ENCODE measurements at places on chromosomes 4 and X.

DNA sequence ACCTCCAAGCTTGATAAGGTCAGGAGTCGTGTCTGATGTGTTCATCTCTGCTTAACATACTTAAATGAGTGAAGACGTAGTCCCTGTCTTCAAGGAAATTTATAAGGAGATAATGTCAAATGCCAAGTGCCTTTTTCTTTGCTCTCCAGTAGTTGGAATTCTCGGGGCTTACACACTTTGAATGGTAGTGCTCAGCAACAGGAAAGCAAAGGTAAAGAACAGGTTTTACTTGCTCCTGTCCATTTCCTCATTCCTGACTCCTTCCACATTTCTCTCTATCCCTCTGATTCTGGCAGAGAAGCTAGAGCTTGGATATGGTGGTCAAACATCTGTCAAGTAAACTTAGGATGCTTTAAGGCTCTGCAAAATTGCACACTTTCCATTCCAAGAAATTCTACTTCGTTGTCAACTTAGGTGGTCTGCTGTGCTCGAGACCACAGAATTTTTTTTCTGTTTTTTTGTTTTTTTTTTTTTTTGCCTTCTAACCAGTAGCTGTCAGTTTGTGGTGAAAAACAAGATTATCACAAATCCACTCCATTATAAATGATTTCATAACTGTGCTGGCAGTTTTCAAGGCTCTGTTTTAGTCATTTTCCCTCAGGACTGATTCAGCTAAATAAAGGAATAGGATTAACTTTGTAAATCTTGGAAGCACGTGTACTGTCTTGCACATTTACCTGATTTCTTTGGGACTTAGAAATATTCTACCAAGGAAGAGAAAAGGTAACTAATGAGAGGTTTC lies 180.8 kb upstream of the ANXA3 start:
- no peak for DNase-seq

- no peak for DNase-seq
Observed at GRCh38 chr4:22070256-22070655, 121.7 kb upstream of the KCNIP4 start.

GRCh38 chrX:9912351-9913145 lies 54.6 kb upstream of the CLDN34 start:
- no peak for DNase-seq

- no peak for DNase-seq
Observed at GRCh38 chrX:139581068-139581467, 50.5 kb downstream of the F9 start.

DNA sequence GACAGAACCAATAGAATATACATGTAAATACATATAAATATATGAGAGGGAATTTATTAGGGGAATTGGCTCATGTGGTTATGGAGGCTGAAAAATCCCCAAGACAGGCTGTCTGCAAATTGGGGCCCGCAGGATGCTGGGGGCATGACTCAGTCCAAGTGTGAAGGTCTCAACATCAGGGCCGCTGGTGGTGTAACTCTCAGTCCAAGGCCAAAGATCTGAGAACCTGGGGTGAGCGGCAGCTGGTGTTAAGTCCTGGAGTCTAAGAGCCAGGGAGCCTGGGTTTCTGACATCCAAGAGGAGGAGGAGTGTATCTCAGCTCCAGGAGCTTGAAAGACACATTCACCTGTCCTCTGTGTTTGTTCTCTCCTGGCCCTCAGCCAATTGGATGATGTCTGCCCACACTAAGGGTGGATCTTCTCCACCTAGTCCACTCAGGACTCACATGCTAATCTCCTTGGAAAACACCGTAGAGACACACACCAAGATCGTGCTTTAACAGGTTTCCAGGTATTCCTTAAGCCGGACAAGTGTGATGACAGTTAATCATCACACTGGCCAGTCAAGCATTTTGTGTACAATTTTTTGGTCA lies 28.9 kb downstream of the TIGD2 start:
- DNase-seq: no peak

DNA sequence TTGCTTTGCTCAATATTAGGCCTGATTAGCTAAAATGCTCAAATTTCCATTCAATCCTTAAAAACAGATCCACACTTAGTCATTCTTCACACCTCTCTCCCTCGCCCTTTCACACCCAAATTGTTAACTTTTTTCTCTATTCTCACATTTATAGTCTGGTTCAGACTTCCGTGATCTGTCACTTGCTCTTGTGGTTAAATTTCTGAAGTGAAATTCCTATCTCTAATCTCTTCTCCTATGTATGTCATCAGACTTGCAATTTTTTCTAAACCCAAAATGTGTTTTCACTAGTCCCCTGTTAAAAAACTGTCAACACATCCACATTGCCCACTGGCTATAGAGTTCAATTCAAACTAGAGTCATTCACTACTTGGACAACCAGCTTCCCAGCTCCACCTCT lies 63.2 kb downstream of the SNCA start:
- no peak for DNase-seq

DNA sequence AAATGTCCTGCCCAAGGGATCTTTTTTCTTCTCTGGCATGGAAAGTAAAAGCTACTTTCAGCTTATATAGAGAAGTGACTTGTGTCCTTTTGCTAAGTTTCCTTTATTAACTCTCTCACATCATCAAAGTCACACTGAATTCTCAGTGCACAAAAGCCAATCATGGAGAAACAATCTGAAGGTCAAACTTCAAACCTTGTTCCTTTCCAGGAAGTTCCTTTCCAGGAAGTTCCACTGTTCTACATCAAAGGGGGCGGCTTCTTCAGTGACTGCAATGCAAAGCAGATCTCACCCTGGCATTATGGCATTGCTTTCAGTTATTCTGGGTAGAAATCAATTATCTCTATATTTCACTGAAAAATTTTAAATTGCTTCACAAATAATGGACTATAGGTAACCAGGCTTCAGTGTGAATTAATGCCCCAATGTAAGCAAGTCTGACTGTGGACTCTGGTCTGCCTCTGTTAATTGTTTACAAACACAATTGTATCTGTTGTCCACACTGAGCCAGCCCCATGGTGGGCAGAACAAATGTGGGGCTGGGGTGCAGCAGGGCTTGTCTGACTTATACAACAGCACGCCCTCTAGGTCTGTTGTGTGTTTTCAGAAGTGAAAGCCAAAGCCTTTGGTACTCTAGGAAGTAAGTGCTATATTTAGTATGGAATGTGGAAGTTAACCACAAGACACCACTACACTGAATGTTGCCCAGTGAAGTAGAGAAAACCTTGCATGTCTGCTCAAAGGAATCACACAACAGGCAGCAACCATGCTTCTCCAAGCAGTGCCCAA lies 98.8 kb downstream of the CDS1 start:
- DNase-seq: no peak

- no peak for DNase-seq
Observed at GRCh38 chrX:40012039-40012867, 85.5 kb downstream of the BCOR start.

DNA sequence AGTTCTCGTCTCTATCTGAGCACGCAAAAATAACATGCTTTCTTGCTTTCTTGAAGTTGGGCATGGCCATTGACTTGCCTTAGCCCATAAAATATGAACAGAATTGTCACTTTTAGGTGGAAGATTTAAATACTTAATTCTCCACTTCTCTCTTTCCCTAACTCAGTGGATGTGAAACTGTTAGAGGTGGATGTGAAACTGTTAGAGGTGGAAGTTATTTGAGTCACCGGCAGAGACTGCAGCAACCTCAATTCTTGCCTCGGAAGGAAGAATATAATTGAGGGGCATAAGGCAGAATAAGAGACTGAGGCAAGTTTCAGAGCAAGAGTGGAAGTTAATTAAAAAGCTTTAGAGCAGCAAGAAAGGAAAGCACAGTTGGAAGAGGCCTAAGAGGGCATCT lies 2.8 kb upstream of the PARM1 start:
- no peak for DNase-seq

DNA sequence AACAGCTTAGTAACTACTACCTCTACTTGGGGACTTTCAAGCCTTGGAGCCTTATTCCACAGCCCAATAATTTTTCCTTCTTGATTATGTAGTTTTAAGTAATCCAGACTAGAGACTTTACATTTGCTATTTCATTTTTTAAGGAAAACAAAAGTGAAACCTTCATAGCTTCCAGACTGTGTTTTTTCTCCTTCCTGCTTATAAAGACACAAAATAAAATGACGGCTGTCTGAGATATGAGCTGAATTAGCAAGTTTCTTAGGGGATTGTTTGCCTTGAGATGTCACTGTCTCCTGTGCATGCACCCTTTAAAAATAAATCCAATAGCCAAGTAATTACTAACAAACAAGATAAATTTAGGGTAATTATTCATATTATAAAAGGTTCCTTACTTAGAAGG lies 78.8 kb upstream of the PACRGL start:
- no peak for DNase-seq

- no peak for DNase-seq
Observed at GRCh38 chr4:124631760-124632159, 80.8 kb downstream of the ANKRD50 start.

DNA sequence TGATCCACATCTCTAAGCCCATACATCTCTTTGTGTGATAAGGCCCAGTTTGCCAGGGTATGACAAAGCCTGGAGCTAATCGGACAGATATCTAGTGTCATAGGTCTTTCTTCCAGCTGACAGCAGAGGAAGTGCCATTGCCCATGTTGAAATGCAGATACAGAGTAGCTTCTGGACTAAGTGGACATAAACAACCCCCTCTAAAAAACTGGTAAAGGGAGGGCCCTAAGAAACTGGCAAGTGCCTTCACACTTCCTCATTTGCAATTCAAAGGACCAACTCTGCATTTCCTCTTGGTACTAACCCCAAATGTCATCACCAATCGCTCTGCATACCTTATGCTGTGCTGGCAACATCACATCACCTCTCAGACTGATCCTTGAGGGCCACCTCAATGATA lies 20.8 kb downstream of the ARHGEF6 start:
- no peak for DNase-seq

GRCh38 chrX:155333544-155334100 lies 792 bp downstream of the CLIC2 start:
- DNase-seq: no peak

GRCh38 chr4:7107166-7107905 lies 39.5 kb upstream of the GRPEL1 start:
- DNase-seq: no peak

GRCh38 chrX:153501530-153501929 lies 6.8 kb downstream of the BGN start:
- DNase-seq: no peak

DNA sequence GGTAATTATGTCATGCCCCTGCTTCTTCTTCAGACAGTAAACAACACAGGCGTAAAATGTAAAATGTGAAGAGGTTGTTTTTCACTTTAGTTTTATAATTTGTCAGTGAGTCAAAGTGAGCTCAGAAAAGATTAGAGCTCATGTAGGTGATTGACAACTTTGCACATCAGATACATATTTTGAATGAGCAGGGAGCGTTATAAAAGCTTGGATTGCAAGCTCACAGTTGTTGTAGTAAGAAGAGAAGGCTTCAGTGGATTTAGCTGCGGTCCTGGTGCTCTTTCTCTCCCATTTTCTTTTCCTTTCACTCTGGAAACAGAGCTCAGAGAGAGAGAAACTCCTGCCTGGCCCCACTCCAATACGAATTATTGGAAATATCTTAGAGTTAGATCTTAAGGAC lies 26.4 kb downstream of the MTMR1 start:
- DNase-seq: no peak

- DNase-seq: no peak
Observed at GRCh38 chrX:33128048-33128805, 83.1 kb downstream of the DMD start.

DNA sequence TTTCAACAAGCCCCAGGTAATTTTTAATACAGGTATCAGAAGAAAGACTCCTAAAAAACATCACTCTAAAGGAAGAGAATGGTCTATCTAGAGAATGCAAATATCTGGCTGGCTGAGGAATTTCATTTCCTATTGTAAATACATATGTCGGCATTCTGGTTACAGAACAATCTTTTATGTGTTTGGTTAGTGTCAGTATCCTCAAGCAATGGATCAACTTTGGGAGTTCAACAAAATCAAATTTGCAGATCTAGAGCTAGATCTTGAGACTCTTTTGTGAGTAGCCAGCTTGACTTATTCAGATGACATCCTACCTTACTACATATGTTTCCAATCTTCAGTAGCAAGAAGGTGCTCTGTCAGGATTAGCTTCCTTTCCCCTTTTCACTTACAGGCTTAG lies 145.1 kb downstream of the BTC start:
- no peak for DNase-seq

DNA sequence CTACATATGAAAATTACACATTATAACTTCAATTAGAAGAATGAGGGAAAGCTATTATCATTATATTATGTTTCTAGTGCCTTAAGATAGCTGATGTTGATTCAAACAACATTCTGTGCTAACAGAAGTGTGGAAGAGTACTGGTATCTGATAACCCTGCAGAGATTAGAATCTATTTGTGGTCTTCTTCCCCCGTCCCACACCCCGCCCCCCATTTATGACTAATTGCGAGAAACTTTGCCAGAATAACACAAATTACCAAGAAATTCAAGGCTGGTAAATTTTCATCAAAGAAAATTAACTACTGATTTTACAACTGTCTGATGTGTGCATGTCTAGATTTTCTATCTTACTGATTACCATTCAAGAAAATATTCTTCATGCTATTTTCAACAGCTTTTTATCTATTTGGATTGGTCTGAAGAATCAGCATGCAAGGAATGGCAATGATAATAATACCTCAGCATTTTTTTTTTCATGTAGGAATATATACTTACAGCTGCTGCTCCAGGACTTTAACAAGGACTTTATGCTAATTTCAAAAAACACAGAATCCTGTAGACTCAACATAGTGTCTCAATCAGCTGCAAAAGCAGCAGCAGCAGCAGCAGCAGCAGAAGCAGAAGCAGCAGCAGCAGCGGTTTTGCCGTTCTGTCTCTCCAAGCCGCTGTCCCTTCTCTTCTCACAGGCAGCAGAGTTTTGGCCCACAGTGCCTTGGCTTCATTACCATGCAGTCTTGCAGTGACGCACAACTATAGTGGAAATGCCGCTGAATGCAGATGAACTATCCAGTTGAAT lies 126.7 kb downstream of the FRYL start:
- no peak for DNase-seq

DNA sequence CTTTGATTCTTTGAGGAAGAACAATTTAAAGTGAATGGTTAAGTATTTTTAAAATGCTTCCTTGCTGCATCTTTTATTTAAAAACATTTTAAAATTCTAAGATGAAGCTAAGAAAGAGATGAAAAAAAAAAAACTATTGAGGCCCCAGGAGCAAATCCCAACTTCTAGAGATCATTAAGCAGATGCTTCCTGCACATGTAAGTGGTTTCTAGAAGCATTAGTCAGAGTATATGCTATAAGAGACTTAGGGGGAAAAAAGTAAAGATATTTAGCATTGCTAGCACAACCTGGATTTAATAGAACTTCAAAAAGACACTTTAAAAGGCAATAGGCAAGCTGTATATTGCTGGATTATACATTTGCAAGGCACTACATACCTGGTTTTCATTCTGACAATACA lies 64.7 kb downstream of the ZNF827 start:
- DNase-seq: no peak

DNA sequence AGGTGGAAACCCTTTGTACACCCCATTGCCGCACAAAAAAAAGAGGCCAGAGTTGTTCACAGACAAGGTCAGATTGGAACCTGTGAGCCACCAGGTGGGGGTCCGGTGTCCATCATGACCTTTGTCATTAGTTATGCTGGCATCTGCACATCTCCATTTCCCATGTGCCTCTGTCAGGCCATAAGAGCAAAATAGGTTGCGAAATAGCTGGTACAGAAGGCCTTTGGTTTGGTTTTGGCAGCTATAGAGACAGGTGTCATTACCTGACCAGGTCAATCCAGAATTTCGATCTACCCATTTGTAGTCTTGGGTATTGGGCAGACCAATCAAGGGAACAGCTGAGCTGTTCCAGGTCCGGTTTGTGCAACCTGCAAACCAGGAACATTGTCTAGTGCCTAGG lies 6.6 kb downstream of the ERVMER34-1 start:
- DNase-seq: no peak

- no peak for DNase-seq
Observed at GRCh38 chr4:163613383-163613782, 118.9 kb downstream of the TMA16 start.

Measured in T follicular helper cell (primary cell).